ENCODE measurements at places on chromosomes 13 and 19.

GRCh38 chr13:107441279-107441678 is 774.1 kb downstream of the LIG4 start:
- DNase-seq, result no peak

- no peak for DNase-seq
These were observed 193.8 kb downstream of the KATNAL1 start for GRCh38 chr13:30113551-30113950.

DNA sequence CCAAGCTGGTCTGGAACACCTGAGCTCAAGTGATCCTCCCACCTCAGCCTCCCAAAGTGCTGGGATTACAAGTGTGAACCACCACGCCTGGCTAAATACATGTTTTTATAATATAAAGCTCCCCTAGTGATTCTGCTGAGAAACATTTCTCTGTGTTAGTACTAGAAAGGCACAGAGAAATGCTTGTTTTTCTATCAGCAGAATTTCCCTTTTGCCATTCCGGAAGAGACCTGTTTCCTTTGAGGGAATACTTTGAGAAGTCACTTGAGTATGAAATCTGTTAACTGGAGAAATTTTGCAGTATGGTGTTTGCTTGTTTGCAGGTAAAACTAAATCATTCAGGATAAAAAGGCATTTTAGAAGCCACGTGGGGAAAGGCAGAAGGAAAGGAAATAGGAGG is 4.4 kb upstream of the NLRP12 start:
- DNase-seq, result no peak

- no peak for DNase-seq
These were observed 235.8 kb downstream of the EFNB2 start for GRCh38 chr13:106299621-106300020.

GRCh38 chr19:47315125-47315821 is 5.6 kb downstream of the C5AR1 start:
- DNase-seq, result no peak

- DNase-seq, result no peak
These were observed 4.5 kb downstream of the COL5A3 start for GRCh38 chr19:10005632-10006334.

DNA sequence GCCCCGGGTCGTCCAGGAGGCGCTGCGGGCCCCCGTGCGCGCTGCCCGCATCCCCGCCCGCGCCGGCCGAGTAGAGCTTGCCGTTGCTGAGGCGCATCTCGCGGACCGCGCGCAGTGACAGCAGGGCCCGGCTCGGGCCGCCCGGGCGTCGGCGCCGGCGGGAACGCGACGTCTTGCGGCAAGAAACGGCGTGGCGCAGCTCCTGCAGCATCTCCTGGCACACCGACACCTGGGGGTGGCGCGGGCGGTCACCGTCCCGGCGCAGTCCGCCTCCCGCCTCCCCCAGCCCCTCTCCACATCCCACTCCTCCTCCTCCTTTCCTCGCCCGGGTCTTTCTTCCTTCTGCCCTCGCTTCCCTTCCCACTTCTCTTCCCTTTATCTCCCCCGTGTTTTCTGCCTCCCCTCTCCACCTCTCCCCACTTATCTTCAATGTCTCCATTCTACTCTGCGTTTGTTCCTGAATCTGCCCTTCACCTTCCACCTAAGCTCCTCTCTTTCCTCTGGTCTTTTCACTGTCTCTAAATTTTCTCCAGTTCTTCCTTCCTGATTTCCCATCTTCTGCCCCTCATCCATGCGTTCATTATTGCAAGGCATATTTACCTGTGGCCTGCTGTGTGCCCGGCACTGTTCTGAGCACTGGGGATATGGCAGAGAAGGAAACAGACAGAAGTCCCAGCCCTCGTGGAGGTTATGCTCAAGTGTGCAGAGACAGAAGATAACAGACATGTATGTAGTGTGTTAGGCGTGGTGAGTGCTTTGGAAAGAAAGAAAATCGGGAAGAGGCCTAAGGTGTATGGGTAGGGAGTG is 5.2 kb upstream of the ATP1A3 start:
- DNase-seq, result no peak

- no peak for DNase-seq
These were observed 4.6 kb downstream of the GNA11 start for GRCh38 chr19:3098515-3099346.

DNA sequence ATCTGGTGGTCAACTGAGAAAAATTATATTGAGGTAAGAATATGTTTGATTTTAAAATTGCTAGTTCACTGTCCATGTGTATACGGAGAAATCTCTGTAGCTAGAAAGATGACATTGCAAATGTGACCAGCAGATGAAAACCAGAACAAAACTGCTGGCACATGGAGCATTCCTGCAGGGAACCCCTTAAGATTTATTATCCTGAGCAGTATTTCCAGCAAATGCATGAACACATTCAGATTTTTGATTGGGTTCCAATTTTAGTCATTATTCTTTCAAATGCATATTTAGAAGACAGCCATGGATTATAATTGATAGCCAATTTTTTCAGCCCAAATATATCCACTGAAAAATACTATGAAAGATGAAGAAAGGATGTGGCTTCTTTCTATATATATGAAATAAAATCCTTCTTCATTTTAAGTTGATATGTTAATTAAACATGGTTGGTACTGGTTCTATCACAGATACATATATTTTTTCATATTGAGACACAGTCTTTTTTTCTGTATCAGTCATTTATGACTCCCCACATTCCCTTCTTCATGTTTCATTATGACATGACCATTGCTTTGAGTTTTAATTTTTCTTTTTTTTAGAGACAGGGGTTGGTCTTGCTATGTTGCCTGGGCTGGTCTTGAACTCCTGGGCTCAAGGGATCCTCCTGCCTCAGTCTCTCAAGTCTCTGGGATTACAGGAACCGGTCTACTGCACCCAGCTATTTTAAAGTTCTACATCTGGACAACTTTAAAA is 376.5 kb downstream of the KLF12 start:
- DNase-seq, result no peak

GRCh38 chr19:50657712-50658440 is 8.6 kb downstream of the C19orf81 start:
- DNase-seq, result peak; percentile 68

GRCh38 chr19:45119582-45119981 is 26.6 kb downstream of the PPP1R37 start:
- DNase-seq, result no peak

DNA sequence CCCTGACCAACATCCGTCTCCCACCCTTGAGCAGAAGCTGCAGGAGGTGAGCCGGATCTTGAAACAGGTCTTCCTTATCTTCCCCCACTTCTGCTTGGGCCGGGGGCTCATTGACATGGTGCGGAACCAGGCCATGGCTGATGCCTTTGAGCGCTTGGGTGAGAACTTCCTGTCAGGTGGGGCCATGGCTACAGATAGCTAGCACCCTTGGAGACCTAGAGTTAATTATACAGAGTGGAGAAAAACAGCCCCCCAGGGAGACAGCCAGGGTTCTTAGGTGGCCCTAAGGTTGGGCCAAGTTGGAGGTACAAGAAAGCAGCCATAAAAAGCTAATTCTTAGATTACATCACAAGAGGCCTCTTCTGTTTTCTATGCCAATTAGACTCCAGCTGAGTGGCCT is 8.9 kb upstream of the ARHGAP45 start:
- DNase-seq, result no peak

GRCh38 chr19:51520728-51521127 is 10.7 kb downstream of the SIGLEC6 start:
- DNase-seq, result no peak

GRCh38 chr13:24683838-24684599 is 3.8 kb downstream of the ATP12A start:
- DNase-seq, result no peak

DNA sequence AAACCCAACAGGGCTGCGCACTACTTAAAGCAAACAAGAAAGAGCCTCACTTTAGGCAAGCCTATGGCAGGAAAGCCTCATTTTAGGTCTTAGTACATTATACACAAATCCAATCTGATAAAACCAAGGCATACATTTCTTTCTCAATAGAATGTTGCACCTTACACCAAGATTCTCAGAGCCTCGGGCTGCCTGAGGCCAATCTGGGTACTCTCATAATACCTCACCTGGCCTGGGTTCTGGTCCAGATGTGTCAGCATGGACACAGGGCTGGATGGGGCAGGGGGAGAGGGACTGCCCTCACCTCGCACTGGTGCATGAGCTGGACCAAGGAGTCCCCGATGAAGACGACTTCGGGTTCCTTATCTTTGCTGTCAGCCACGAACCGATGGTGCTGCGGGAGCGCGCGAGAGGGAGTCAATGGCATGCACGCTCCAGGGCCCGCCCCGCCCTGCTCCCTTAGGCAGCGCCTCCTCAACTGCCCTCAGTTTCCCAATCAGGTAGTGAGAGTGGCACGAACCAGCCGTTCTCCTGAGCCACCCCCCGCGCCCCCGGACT is at the start of gene PRR19:
TSS of gene PRR19 (plus strand) at position 487 of the 558 bp plus-strand sequence. CDS start 7,453 bp downstream, outside the sequence.
- DNase-seq, result no peak

DNA sequence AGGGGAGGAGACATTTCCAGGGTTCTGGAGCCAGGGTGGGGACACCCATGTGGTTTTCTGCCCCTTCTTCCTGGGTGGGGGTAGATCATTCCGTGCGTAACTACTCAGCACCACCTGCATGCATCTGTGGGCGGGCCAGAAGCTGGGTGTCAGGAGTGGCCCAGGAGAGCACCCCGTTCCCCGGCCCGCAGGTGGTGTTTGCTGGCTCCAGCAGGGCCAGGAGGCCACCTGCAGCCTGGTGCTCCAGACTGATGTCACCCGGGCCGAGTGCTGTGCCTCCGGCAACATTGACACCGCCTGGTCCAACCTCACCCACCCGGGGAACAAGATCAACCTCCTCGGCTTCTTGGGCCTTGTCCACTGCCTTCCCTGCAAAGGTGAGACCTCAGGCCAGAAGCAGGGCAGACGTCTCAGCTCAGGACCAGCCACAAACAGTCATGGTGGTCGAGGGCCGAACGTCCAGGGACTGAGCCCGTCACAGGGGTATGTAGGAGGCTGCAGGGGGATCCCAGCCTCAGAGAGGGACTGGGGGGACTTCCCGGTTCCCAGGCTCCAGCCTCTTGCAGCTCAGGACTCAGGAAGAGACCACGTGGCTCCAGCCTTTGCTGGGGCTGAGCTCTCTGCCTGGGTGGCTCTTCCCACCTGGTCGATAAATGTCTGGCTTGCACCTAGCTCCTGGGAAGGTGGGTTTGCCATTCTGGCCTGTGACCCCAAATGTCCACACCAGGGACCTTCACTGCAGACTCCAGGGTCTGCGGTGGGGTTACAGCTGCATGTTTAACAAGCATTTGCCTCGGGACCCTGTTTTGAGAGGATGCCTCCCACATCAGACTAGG is 1.6 kb downstream of the FSTL3 start:
- DNase-seq, result no peak

GRCh38 chr19:18424122-18424889 is 5.1 kb downstream of the SSBP4 start:
- DNase-seq, result no peak

- no peak for DNase-seq
These were observed 5.6 kb downstream of the FCGRT start for GRCh38 chr19:49518033-49518432.

DNA sequence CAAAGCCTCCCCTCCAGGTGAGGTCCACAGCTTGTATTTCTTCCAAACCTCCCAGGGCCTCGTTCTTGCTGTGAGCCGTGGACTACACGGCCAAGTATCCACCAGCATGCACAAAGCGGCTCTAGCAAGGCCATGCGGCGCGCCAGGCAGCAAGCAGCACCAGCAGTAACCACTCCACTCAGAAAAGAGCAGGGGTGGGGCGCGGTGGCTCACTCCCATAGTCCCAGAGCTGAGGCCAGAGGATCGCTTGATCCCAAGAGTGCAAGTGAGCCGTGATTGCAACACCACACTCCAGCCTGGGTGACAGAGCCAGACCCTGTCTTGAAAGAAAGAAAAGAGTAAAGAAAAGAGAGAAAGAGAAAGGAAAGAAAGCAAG is 4.7 kb downstream of the CCDC8 start:
- no peak for DNase-seq

- peak; percentile 80 for DNase-seq
These were observed 10.6 kb downstream of the POU2F2 start for GRCh38 chr19:42121656-42122069.

GRCh38 chr13:77810430-77810829 is 108.2 kb downstream of the EDNRB start:
- DNase-seq, result no peak

DNA sequence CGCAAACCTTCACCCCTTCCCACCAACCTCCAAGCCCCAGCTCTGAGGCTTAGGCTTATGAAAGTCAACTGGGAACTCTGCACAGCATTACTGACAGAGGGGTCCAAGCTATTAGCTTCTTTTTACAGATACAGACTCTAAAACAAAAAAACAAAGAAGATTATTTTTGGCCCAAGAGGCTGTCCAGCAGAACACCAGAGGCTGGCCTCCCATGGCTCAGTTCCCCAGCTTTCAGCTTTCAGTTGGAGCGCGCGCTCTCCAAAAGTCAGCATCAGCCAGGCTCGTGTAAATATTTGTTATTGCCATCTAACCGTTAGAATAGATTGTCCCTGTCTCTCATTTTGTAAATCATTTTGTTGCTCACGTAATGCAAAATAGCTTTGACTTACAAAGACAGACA is 58.4 kb downstream of the ZIC5 start:
- DNase-seq, result no peak

DNA sequence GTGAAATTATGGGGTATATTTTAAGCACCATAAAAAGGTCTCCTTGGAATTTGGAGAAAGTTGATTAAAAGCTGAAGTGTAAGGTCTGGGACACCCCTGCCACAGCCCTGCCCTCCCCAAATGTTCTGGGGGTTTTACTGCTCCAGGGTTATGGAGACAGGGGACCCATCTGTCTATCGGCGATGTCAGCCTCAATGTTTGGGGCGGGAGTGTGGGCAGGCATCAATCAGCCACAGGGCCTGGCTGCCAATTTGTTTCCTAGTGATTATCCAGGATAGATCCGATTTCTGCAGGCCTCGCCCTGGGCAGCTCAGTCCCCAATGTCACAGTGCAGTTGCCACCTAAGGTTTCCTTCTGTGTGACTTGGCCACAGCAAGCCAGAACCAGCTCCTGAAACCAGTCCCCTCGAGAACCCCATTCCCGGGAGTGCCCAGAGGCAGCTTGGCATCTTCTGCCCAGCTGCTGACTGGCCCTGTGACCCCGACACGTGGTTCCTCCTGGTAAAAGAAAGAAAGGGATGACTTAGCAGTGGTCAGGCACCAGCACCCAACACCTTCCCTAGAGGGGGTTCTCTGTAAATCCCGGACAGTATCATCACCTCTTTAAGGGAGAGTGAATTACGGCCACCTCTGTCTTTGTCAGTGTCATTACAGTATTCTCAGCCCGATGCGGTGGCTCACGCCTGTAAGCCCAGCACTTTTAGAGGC is 41.6 kb downstream of the MYO9B start:
- DNase-seq, result no peak

All from HFF-Myc (cell line).